ENCODE measurements at places on chromosomes 16 and 17. TPM values are rescaled to one million over a fixed set of nuclear protein-coding genes. Genes with fewer than 3 reads are reported as not detected.

Gene USP36
- 57.5 TPM for total RNA-seq

Gene ETV4
- 5.0 TPM for total RNA-seq

- ATAC-seq = peak; percentile 40
These were observed 907 bp downstream of the TRAPPC2L start for GRCh38 chr16:88857728-88858339.

DNA sequence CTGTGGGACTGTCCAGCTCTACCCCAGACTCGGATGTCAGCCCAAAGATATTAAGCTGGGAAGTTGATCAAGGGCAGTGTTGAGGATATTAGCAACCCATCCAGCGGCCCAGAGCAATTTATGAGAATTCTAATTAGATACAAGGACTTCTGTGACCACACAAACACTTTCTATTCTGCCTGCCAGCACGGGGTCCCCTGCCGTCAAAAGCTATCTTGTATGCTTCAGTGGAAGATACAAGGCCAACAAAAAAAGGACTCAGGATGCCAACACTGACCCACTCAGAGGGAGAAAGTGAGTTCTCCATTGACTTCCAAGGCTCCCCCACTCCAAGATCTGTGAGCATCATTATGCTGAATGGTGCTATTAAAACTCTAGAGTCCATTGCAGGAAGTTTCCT lies 390.7 kb downstream of the GRIN2A start:
- ATAC-seq = no peak
